ENCODE measurements at places on chromosomes 13 and 19.

DNA sequence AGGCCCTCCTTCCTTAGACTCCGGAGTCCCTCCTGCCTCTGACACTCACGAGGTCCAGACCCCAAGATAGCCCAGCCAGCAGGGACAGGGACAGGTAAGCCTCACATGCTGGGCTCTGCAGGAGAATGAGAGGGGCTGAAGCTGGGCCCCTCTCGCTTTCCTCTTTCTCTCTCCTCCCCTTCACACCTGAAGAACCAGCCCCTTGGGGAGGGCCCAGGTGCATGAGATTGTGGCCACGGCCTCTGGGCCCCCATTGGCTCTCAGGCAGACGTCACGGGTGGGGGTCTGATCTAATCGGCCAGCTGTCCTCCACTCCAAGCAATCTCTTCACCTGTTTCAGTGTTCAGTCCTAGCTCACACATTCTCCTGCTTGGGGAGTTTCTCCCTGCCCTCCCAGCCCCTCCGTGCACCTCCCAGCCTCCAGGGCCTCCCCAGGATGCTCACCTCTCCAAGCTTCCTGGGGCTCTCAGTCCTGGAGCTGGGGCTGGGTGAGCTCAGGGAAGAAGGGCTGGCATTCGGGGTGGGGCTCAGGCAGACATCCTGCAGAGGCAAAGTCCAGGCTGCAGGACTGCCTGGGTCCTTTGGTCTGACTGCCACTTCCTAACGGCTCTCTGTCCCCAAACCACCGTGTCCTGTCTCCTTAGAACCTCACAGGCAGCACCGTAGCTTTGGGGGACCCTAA lies 2.8 kb downstream of the TMEM150B start:
- DNase-seq = no peak

GRCh38 chr13:27182844-27183497 lies 11.4 kb upstream of the USP12 start:
- DNase-seq = peak; percentile 98

DNA sequence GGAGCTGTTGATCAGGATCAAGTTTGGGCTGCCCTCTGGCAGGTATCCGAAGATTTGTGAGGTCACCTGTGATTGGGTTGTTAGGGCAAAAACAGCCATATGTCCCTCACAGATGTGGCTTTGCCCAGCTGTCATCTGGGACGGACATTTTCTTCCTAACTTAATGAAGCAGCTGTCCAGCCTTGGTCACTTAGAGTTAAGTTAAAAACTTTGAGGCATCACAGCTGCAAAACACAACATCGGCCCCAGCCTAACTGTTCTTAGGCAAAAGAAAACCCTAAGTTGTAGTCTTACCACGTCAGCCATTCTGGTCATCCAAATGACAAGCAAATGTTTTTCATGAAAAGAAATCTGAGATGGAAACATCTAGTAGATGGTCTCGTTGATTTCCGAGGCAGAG lies 318.4 kb downstream of the DCLK1 start:
- DNase-seq = no peak

- DNase-seq = peak; percentile 61
Measured at GRCh38 chr13:24288870-24289269, 20.5 kb upstream of the C1QTNF9 start.

GRCh38 chr13:43139211-43139610 lies 115.8 kb downstream of the DNAJC15 start:
- no peak for DNase-seq

DNA sequence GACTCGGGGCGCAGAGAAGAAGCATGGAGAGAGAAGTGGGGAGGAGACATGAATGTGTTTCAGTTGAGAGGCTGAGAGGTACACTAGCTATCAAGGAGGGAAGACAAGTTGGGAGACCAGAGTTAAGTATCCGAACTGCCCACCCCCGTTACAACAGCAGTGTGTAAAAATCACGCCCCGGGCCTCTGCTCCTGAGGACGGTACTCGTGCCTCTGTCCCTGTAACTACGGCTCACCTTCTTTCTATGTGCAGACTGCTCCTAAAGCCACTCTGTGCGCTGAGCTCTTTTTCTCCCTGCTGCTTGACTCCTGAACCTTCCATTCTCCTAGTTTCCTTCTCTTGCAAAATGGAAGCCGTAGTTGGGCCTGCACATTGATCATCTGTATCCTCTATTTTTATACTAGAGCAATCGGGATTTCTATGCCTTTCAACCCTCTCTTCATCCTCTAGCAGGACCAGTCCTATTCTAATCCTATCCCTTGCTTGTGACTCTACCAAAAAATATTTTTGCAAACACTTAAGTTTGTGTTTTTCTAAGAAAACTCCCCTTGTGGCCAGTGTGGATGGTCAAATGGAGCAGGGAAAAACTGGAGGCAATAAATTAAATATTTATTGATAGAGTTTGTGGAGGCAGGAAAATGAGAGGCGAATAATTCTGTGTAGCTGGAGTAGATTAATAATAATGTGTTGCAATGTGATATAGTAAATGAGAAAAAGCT lies 569 bp downstream of the POLR1D start:
- DNase-seq = peak; percentile 14

DNA sequence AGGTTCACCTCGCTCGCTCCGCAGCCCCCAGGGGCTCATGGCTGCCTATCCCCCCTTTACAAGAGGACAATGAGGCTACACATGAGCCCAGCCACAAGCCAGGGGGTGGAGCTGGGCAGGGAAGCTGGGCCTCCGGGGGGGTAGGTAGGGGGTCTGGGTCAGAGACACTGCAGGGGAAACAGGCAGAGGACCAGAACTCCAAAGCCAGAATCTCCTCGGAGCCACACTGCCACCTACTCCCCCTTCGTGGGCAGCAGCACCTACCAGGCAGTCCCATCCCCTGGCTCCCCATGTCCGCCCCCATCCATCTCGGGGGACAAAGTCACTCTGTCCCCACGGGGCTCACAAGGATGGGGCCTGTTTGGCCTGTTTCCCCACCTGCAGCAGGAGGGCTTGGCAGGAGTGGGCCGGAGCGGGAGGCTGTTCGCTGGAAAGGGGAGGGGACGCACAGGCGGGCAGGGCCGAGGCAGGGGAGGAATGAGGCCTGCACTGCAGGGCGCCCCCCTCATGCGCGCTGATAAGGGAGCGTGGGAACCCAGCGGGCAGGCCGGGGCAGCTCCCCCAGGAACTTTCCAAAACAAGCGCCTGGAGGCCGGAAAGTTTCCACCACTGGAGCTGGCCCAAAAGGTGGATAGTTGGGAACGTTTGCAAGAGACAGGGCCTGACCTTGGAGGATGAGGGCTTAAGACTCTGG lies 545 bp upstream of the ISYNA1 start:
- DNase-seq = no peak

GRCh38 chr13:95787356-95788099 lies 110.6 kb downstream of the DNAJC3 start:
- DNase-seq = peak; percentile 70

- peak; percentile 16 for DNase-seq
Measured at GRCh38 chr19:28239270-28239669, 973.7 kb downstream of the UQCRFS1 start.

DNA sequence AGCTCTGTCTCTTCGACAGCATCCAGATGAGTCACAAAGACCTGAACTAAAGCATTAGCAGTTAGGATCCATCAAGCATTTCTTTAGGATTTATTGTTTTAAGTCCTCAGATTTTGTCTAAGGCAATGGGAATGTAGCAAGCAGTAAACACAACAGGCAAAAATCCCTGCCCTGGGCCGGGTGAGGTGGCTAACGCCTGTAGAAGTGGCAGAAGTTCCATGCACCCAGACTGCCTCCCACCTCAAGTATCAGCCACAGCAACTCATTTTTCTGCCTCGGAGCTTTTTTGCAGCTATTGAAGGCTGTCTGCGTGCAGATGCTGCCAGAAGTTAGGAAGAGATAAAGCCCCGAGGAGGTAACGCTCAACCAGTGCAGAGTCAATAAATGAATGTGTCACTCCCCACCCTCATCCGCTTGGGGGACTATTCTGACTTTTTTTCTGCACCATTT lies 47.1 kb upstream of the MRI1 start:
- DNase-seq = no peak
